ENCODE measurements at places on chromosomes 5 and 9. TPM values are rescaled to one million over a fixed set of nuclear protein-coding genes. Genes with fewer than 3 reads are reported as not detected.
A peak's percentile ranks its signal among the peaks of the same experiment; 100 is the strongest.

The STKLD1 gene
- total RNA-seq: 0.54 TPM

The FAF2 gene
- 34.1 TPM for total RNA-seq

The SPINK6 gene
- total RNA-seq: not detected

The OBP2B gene
- total RNA-seq: not detected

The PTGES gene
- total RNA-seq: 27.5 TPM

The PLAC8L1 gene
- not detected for total RNA-seq

The ARHGEF28 gene
- total RNA-seq: 34.6 TPM

The PPIC gene
- 15.2 TPM for total RNA-seq

The SAXO1 gene
- 0.30 TPM for total RNA-seq

The TRIM36 gene
- 1.6 TPM for total RNA-seq

The SOHLH1 gene
- total RNA-seq: 0.71 TPM

The MTAP gene
- 12.9 TPM for total RNA-seq

The SLC34A3 gene
- total RNA-seq: 1.6 TPM

DNA sequence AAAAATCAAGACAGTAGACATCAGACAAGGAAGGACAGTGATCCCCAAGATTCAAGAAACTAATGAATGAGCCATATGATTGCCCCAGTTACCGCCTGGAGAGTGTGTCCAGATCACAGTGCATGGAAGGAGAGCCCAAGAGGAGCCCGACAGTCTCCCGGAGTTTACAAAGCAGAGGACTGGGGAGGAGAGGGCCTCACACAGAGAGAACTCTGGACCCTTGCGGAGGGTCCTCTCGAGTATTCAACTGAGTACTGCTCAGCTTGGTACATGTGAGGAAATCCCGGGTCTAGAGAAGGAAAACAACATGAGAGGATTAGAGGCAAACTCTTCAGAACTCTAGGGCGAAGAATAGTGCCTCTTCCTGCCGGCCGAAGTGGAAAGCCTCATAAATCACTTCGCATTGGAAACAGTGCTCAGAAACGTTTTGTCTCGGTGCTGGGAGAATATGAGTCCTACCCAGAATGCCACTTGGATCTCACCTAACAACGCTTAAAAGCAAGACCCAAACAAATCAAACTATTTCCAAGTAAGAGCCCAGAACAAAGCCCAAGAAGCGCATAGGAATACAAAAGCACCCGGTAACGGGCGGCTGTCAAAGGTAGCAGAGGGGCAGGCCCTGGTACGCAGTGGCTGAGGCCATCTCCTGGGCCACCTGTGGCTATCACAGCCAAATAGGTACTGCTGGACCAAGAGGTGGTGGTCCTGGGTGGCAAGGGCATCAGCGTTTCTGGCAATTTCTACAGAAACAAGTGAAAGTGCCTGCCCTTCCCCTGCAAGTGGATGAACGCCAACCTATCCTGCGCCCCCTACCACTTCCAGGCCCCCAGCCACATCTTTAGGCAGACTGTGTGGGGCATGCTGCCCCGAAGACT, 36.0 kb downstream of the FAM78A start:
- DNase-seq: no peak

- DNase-seq: no peak
These were observed 3.8 kb downstream of the RFX3 start for GRCh38 chr9:3521966-3522365.

GRCh38 chr5:122295138-122295537, 16.9 kb upstream of the SNCAIP start:
- no peak for DNase-seq

- DNase-seq: no peak
These were observed 22.1 kb downstream of the LAMC3 start for GRCh38 chr9:131031005-131031641.

- DNase-seq: no peak
These were observed 545.2 kb downstream of the CSNK1G3 start for GRCh38 chr5:124056991-124057723.

GRCh38 chr5:60527072-60527471, 172.9 kb downstream of the DEPDC1B start:
- no peak for DNase-seq

DNA sequence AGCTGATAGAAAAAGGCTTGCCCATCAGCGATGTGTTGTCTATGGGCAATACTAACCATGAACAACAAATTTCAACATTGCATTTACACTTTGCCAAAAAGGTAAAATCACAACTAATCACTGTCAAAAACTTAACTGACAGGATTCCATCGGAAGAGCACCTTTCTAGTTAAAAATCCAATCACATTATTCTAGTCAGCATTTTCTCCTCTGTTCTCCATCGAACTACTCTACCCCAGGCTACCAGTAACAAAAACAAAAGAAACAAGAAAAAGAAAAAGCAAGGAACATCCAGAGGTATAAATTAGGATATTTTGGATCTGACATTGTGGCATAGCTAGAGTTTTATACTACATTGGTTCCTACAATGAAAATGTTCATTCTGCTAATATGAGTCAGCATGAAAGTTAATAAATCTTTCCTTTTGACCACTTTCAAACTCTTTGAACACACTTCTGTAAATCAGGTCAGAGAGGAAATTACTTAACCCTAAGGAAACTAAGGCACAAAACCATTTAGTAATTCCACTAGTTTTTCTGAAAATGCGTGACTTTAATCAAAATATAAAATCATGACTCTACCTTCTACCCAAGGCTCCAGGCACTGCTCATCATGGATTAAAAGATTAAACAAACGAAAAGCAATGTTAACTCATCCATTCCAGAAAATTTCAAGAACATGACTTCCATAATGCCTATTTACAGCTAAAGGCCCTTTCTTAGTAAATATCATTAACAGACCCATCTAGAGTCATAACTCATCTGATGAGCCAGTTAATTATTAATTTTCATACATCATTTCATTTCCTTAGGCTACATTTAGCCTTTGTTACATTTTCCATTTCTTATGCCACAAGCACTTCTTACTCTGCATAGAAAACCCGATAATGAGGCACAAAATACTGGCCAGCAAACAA, 10.2 kb downstream of the GLIS3 start:
- DNase-seq: no peak

GRCh38 chr5:24225051-24225450, 419.7 kb downstream of the CDH10 start:
- no peak for DNase-seq

DNA sequence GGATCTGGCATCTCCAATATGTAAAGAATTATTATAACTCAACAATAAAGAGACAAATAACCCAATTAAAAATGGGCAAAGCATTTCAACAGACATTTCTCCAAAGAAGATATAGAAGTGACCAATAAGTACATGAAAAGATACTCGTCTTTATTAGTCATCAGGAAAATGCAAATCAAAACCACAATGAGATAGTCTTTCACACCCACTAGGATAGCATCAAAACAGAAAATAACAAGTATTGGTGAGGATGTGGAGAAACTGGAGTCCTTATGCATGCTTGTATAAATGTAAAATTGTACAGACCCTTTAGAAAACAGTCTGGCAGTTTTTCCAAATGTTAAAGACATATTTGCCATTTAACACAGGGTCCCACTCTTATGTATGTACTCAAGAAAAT, 39.1 kb upstream of the ITGA1 start:
- DNase-seq: no peak

GRCh38 chr5:157812086-157812485, 46.9 kb downstream of the CLINT1 start:
- DNase-seq: no peak

DNA sequence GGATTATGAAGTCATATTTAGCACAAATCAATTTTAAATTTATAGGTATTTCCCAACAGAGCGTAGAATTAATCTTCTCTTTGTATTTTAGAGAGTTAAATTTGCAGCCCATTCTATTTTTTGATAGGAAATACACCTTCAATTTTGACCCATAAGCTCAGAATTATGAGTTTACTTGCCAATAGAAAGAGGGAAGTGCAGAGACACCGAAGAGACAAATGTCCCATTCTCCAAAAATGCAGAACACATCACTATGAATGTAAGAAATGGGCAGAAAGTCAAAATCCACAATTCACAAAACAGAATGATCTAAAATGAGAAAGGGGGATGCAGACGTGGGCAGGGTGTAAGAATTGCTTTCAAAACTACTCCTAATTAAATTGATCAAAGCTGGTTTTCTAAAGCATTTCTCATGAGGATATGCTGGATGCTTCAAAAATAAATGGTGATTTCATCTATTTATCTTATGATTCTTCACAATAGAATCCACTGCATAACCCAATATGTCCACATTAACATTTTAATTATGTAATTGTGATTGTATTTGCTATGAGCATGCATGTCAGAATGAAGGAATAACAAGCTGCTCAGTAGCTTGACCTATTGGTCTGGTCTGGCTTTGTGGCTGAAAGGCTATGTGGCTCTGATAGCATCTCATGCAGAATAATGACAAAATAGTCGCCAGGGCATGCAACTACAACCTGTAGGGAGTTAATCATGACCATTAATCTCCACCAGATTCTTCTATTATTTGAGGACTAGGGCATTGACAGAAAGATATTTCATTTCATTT, 550.1 kb upstream of the CDH18 start:
- DNase-seq: no peak

- no peak for DNase-seq
These were observed 89.6 kb upstream of the SMC5 start for GRCh38 chr9:70169222-70169621.

DNA sequence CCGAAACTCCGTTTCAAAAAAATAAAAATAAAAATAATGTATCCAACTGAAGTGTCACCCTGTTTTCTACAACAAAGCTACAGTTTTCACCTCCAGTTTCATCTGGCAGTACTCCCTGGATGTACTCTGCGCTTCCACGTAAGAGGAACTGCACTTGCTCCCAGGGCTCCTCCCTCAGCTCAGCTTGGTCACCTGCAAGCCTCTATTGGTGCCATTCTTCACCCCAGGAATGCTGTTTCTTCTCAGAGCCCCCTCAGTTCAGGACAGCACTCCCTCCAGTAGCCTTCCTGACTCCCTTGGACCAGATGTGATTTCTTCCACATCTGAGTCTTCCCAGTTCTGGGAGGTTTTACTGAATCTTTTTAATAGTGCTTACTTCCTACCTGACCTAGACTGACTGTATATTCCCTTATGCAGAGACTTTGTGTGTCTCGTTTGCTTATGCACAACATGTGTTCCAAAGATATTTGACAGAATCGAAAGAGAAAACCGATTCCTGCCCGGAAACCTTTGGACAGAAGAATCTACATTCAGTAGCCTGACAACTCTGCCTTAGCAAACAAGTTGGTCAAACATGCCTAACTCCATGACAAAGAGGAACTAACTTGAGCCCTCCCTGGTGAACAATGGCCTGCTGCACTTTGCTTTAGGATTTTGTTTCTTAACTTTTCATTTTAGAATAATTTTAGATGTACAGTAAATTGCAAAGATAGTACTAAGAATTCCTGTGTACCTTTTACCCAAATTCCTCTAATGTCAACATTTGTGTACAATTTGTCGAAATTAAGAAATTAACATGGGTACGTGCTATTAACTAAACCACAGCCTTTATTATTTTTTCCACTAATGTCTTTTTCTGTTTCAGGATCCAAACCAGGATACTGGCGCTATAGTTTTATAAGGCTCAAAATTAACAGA, 814 bp downstream of the CCDC125 start:
- DNase-seq: no peak

- no peak for DNase-seq
These were observed 70.3 kb upstream of the UBTD2 start for GRCh38 chr5:172353846-172354245.

DNA sequence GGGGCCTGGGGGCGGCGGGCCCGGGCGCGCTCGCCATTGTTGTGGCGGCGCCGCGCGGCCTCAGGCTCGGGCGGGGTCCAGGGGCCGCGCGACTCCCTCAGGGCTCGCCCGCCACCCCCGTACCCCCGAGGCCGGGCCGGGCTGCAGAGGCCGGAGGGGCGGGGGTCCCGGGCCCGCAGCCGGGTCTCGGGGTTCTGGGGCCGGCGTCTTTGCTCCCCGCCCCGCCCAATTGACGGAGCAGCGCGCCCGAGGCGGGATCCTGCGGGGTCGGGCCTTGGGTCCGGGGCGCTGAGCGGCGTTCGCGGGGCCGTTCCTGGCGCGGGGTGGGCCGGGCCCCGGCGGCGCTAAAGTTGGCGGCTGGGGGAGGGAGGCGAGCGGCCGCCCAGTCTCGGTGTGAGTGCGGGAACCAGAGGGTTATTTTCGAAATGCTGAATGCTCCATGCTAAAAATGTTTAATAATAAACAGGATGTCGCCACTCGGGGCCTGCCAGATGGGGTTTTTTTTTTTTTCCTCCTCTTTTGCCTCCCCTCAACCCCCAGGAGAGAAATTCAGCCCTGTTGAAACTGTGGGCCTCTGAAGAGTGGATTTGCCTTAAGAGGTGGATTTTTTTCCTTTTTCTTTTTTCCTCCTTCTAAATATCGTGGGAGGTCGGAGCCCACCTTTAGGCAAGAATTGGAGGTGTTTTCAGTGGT, 724 bp downstream of the PRRC2B start:
- DNase-seq: peak; percentile 88

GRCh38 chr5:97874491-97874890, 691.4 kb upstream of the RIOK2 start:
- DNase-seq: no peak

- DNase-seq: no peak
These were observed 168.6 kb downstream of the SLC12A2 start for GRCh38 chr5:128252196-128252595.

DNA sequence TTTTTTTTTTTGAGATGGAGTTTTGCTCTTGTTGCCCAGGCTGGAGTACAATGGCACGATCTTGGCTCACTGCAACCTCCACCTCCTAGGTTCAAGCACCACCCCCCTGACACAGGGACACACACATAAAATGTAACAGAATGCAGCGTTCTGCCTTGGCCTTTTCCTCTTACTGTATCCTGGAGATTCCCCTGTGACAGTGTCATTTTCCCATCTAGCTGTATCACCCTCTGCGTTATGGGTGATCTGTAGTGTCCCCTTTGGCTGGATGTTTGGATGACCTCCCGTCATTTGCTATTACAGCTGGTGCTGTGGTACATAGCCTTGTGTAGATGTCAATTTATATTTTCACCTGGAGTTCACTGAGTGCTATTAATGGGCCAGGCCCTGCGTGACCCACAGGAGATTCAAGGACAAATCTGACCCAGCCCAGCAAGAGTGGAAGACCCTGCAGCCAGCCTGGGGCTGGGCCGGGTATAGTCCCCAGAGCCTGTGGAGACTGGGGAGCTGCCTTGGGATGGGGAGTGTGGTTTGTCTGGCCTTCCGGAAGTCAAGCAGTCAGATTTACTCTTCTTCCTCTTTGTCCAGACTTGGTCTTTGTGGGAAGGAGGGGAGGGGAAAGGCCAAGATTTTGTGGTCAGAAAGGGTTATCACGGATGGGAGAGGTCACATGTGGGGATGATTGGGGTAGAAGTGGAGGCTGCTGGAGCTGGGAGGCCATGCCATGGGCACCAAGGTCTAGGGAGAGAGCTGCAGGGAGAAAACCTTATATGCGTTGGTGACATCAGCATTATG, 43.6 kb downstream of the ERGIC1 start:
- no peak for DNase-seq

GRCh38 chr9:11128156-11128555, 515.4 kb upstream of the PTPRD start:
- no peak for DNase-seq

DNA sequence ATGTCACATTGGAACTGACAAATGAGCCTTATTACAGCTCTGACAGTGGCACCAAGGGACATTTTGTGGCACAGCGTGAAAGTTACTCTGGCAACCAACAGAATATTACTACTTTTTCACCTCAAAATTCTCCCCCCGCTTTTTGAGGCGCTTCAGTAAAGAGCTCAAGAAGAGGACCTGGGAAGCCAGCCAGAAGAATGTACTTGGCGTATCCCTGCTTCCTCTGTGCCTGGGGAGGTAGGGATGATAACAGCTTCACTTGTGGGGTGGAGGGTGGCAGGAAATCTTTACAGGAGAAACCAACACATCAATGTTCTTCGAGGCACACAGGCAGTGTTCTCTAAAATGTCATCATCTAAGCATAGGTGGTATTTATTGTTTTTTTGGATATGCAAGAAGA, 624.1 kb downstream of the NR2F1-AS1 start:
- DNase-seq: no peak

GRCh38 chr9:137176302-137177182, 4.7 kb upstream of the TMEM210 start:
- no peak for DNase-seq

Measured in lower leg skin (tissue), 4 donors.